OCI-M1 (cell line): ENCODE measurements at places on chromosomes 2 and 18.

DNA sequence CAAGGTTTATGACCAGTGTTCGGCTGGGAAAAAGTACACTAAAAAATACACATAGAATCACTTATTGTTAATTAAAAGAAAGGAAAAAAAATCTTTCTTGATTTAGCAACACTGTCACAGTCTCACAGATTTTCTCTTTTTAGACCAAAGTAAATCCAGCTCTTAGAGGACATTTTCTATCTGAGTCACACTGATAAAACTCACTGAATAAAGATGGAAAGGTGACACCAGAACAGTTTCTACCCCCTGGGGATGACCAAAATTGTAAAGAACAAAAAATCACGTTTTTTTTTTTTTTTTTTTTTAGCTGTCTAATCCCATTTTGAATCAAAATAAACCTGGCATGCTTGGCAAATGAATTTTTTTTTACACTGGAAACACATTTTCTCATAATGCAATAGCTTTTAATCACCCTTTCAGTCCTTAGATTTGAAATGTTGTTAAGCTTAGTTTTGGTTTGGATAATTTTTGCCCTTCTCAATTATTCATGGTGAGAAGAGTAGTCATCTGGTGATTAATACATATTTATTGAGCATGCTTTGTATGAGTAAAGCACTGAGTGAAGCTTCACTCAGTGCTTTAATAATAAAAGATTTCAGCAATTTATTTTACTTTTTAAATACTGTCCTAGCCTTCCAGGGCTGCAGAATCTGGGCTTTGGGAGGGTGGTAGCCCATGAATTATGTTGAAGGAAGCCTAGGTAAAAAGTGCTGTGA, 886.3 kb downstream of the SLC4A3 start:
- DNase-seq, result no peak

DNA sequence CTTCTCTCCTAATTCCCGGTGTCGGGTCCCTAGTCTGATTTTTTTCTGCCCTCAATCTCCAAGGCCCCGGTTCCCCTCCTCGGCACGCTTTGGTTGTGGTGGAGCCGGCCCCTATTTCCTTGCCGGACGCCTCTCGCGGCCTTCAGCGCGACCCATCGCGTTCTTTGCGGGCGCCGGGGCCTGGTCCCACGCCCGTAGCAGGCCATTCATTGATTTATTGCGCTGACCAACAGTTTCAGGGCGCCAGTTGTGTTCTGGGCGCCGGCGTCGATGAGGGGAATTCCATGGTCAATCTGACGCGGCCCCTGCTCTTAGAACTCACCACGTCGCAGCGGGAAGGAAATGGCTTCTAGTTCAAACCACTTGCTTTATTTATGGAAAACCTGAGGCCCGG, 396 bp downstream of the CNOT9 start:
- peak; percentile 71 for DNase-seq

DNA sequence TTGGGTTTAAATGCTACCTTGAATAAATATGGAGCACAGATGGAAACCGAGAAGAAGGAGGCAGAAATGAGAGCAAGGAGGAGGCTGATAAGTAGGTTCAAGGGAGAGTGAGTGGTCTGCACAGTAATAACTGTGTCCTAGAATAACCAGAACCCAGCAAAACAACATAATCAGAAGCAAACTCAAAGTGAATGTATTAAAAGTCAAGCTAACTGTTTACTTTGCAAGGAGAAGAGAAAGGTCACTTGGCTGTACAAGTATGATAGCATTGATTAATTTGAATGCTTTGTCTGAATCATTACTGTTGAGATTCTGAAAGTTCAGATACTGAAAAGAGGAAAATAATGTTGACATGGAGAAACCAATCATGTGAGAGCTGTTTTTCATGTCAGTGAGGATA, 258.8 kb downstream of the PLCL1 start:
- DNase-seq, result no peak

- DNase-seq, result no peak
These were observed 52.0 kb downstream of the FHOD3 start for GRCh38 chr18:36349552-36349951.

GRCh38 chr2:156340804-156341451, 8.4 kb upstream of the NR4A2 start:
- DNase-seq, result peak; percentile 86

- no peak for DNase-seq
These were observed 29.1 kb downstream of the CPO start for GRCh38 chr2:206968134-206969086.

- peak; percentile 22 for DNase-seq
These were observed 4.4 kb upstream of the VPS54 start for GRCh38 chr2:64023485-64024258.

DNA sequence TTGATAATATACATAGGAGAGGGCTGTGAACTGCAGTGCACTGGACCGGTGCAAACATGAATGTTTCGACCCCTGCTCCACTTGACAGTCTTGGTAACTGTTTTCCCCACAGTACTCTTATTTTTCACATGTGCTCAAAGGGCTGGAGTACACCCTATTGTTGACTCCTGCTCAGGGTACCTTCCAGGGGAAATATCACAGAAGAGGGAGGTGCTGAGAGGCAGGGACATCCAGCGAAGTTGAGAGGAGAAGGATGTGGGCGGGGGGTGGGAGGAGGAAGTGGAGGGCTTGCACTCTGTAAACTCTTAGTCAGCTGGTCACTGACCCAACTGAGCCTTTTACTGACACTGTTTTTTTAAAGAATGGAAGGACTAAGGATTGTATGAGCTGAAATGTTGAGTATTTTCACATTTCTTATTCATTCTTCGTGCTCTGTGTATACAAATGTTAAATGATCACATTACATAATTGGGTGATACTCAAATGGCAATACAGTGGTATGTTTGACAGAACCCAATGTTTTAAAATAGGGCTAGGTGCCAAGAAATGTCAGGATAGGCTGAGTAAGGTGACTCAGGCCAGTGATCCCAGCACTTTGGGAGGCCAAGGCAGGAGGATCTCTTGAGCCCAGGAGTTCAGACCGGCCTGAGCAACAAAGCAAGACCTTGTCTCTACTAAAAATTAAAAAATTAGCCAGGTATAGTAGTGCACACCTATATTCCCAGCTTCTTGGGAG, 10.0 kb downstream of the INPP4A start:
- DNase-seq, result peak; percentile 69

DNA sequence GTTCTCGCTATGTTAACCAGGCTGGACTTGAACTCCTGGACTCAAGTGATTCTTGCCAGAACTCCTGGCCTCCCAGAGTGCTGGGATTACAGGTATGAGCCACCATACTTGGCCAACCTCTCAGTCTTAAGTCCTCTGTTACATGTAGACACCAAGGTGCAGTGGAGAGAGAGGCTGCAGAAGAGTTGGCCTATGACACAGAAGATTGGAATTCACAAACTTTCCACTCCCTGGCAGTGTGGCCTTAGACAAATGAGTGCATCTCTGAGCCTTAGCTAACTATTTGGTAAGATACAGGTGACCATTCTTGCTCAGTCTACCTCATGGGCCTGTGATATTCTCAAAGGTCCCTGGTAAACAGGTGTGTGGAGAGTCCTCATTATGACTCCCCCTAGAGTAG, 159.7 kb downstream of the MYCN start:
- no peak for DNase-seq

GRCh38 chr18:12291690-12292089, 16.4 kb upstream of the TUBB6 start:
- DNase-seq, result no peak

GRCh38 chr2:74119339-74119738, 28.4 kb downstream of the BOLA3 start:
- DNase-seq, result peak; percentile 24

DNA sequence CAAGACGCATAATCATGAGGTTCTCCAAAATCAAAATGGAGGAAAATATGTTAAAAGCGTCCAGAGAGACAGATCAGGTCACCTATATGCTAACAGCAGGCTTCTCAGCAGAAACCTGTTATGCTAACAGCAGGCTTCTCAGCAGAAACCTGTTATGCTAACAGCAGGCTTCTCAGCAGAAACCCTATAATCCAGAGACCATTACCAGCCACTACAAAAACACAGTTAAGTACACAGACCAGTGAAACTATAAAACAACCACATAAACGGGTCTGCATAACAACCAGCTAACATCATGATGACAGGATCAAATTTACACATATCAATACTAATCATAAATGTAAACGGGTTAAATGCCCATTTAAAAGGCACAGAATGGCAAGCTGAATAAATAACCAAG, 1548.4 kb upstream of the TMEFF2 start:
- DNase-seq, result no peak

GRCh38 chr2:237603718-237604362, 13.3 kb upstream of the RAB17 start:
- DNase-seq, result no peak

GRCh38 chr2:44430342-44430741, 68.6 kb downstream of the CAMKMT start:
- no peak for DNase-seq

DNA sequence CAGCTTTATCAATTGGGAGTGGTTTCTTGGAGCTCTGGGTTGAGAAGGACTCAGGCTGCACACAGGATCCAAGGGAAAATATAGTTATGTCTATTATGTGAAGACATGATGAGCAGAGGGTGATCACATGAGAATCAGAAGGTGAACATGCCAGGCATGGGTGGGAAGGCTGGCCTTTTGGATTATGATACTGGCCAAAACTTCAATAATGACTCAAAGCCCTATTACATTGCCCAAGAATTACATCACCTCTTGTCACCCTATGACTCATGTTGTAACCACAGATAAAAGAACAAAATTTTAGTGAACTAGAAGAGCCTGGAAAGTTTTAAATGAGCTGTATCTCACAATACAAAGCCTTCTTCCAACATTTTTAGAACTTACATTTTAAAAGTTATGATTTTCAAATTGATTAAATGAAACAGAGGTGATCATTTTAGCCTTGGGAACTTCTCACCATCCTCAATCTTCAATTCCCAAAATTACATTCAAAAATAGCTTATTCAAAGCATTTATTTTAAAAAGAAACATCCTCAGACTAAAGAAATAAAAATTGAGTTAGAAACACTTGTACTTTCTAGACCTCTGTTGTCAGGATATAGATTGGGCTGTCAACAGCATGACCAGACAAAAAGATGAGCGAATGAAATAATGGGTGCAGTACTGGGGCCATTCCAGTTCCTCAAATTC, 428.3 kb downstream of the MBD2 start:
- DNase-seq, result peak; percentile 95

- DNase-seq, result no peak
These were observed 985.0 kb downstream of the BCL11A start for GRCh38 chr2:59568461-59568860.
